ENCODE measurements at places on chromosomes 3 and 15.

DNA sequence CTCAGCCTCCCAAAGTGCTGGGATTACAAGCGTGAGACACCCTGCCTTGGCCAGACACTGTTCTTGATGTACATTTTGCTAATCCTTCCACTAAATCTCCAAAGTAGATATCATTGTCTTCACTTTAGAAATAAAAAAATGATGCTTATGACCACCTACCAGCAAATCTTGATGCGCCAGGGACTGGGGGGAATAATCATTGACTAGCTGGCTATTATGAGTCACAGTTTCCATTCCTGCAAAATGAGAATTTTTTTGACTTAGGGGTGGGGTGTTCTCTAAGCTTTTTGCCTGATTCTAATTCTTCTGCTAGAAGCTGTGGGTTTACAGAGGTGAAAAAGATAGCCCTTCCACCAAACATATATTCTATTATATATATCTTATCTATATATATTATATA is 17.1 kb upstream of the RFC4 start:
- DNase-seq: no peak

- DNase-seq: no peak
Measured at GRCh38 chr3:12458901-12459300, 25.4 kb upstream of the TSEN2 start.

DNA sequence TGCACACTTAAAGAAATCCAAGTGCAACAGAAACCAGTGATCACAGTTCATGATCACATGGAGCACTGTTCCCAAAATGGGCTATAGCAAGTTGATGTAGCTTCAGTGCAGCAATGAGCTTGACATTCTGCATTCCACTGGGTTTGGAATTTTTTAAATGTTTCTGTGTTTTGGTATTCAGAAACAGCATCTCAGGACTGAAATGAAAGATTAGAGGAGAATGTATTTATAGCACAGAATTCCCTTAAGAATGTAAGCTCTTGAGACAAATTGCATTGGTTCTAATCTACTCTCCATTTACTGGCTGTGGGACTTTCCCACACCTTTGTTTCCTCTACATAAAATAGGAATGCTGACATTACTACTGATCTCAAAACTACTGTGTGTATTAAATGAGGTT is 162.7 kb downstream of the FGF12 start:
- DNase-seq: no peak

DNA sequence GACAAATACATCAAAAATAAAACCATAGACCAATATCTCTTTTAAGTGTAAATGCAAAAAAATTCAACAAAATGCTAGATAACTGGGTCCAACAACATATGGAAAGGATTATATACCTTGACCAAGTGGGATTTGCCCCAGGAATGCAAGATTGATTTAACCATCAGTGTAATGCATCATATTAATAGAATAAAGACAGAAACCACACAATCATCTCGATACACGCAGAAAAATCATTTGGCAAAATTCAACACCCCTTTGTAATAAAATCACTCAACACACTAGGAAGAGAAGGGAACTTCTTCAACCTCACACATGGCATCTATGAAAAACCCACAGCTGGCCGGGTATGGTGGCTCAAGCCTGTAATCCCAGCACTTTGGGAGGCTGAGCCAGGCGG is 19.5 kb downstream of the GREM1 start:
- DNase-seq: no peak

Measured in activated naive CD4-positive, alpha-beta T cell treated with anti-CD3 and anti-CD28 coated beads, Interleukin-2, amount 10 ng/mL, durations not matched to agents 7 days and 5 days (primary cell).